NCI-H2029 (cell line): ENCODE measurements at places on chromosomes 7 and 10.

DNA sequence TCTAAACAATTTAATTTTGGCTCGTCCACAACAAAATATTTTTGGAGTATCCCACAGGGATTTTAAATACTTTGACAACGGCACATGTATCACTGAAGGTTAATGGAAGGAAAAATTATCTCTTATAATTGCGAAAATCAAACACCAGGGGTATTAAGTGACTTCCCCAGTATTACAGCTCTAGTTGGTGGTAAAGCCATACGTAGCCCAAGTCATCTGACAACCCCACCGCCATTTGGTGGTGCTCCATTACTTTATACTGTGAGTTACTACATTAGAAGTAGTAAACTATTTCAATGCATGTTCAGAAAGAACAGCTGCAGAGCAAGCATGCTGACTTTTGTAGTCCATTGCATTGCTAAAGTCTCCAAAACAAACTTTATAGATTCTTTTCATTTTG is 179.7 kb downstream of the HGF start:
- no peak for DNase-seq

DNA sequence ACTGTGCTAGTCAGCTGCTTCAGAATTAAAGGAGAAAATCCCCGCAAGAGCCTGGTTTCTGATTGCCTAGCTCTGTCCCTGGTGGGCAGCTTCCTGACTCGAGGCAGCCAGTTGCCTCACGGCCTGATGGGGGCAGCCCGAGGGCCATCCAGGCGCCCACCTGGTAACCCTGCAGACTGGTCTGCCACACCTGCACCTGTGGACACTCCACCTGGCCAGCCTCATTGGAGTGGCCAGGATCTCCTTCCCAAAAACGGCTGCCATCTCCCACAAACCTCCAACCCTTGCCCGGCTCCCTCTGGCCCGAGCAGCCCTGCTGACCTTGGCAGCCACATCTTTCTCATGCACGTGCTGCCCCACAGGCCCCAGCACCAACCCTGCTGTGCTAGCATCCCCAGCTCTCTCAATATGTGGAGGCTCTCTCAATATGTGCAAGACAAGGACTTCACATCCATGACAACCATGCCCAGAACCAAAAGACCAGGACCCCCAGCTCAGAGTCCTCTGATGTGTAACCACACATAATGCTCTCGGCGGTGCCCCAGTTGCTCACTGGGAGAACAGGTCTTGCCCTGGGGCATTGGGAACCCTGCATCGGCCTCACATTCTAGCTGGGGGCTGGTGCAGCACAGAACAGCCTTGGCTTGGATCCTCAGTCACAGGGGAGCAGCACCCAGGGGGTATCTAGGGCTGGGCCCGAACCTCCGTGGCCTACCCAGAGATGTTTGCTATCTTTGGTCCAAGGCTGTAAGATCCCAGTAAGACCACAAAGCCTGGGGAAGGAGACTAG is 14.6 kb downstream of the DRGX start:
- DNase-seq: no peak

DNA sequence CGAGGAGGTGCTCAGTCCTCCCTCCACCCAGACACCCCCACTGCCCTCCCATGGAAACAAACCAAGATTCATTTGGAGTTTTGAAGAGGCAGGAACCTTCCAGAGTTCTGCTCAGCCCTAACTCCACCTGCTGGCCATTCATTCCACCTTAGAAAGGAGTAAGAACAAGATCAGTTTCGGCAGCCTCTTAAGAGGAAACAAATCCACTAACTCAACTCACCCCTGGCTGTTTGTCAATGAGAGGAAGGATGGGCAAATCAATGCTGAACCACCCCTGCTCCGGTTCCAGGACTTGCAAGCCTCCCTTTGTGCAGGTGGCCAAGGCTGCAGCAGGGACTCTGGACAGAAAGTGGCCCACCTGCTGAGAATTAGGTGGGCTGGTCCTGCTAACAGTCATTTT is 26.2 kb downstream of the CCDC3 start:
- DNase-seq: no peak

- DNase-seq: no peak
Observed at GRCh38 chr10:42991442-42992098, 85.3 kb upstream of the RET start.

DNA sequence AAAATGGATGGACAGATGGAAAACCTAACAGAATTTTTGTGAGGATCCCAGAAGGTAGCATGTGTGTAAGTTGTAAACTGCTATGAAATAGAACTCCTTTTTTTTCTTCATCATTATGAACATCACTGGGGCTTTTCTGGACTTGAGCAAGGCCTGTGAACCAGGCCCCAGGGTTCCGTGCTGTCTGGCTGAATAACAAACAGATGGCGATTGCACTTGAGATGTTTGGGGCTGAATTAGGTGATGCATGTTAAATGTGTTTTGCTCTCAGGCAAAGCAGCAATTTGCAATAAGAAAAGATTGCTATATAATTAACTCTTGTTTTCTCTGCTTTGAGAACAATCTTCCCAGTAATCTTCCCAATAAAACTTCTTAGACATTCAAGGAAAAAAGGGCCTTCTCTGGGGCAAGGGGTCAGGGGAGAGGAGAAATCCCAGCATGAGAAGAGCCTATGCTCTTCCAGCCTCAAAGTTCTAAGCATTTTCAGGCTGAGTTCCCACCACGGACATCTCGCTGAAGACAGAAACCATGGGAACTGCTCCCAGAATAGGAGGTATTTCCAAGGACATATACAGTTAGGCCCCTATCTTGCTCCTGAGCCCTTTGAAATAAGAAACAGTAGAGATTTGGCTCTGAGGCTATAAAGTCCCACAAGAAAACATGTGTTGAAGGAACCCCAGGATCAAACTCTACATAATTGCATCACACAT is 98.7 kb downstream of the ITIH5 start:
- no peak for DNase-seq
